ENCODE measurements at places on chromosomes 2 and 18.

GRCh38 chr18:30288662-30289414 lies 753.7 kb downstream of the DSC3 start:
- no peak for DNase-seq

DNA sequence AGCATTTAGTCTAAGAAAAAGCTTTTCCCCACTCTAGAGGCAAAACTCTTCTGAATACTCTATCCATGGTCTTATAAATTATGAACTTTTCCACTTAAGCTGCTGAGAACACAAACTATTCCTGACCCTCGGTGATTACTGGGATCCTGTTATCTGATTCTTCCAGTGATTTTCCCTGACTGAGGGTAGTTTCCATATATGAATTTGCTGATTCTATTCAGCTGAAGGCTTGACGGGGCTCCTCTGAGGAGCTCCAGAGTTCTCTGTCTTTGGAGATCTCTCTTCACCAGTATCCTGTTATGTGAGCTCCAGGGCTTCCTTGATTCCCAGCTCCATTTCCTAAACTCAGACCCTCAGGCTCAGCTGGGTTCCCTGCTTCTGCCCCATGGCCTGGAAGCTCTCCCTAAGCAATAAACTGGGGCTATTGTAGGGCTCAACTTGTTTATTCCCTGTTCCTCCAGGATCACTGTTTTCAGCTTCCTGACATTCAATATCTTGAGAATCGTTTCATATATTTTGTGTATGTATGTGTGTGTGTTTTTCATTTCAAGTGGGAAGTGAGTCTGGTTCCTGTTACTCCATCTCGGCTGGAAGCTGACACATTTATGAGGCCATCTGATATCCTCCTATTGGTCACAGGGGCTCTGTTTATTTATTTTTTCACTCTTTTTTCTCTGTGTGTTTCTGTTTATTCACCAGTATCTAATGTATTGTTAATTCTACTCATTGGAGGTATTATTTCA lies 78.2 kb downstream of the ARHGAP28 start:
- DNase-seq = peak; percentile 19

DNA sequence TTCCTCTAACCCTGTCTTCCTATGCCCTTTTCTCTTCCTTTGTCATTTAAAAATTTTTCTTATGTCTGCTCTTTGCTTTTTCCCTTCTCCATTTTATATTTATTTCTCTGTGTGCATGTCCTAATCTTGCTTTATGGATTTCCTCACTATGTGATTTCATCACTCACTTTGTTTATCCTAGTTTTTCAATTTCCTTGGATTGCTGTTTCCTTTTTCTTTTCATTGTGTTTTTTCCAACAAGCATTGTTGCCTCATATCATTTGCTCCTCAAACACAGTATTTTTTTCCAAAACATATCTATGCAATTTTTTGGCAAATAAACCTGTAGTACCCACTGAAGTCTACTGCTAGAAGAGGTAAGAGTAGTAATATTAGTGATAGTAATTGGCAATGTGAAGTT lies 67.4 kb upstream of the PNPT1 start:
- DNase-seq = no peak

DNA sequence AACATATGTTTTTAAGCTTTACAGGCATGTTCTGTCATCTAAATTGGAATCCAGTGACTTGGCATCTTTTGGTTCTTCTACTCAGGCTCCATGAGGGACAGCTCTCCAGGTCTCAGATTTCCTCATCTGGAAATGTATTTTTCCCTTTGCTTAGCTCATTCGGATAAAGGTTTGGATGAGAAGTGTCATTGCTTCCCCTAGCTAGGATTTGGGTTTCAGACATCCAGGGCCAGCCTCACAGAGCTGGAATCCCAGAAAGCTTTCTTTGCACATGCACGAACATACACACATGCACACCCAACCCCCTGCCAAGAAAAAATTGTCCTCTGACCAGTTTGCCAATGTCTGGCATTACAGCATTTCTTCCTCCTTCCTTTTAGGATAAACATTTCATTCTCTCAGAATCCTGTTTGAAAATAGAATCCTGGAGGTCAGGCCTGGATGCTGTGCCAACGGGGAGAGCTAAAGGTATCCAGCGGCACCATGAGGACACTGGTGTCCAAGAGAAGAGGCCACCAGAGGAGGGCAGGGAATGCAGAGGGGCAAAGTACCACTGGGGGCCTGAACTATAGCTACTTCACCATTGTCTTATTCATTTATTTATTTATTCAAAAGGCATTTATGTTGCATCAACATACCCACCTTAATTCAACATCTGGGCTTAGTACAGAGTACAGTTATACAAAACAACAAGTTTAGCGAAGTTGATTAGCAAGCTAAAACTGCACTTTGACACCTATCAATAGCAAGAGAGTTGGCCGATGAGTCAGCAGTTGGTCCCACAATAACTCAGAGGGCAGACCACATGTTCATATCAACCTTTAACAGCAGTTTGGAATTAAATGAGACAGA lies 97.9 kb upstream of the ATL2 start:
- DNase-seq = no peak

- DNase-seq = no peak
These were observed 6.8 kb upstream of the CFLAR start for GRCh38 chr2:201109186-201109585.

DNA sequence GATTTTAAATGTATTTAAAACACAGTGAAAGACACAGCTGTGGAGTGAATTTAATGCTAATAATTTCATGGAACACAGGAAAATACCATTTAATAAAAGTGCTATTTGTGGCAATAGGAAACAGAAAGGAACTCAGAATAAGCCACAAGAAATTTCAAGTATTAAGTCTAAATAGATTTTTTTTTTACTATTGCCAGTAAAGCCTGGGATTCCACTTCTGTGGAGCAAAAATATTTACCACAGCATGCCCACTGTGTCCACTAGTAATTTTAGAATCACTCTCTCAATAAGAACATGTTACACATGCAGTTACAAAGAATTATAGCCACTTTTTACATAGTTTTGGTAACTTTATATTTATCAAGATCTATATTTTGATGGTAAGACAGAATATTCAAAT lies 17.2 kb downstream of the KCTD18 start:
- no peak for DNase-seq

DNA sequence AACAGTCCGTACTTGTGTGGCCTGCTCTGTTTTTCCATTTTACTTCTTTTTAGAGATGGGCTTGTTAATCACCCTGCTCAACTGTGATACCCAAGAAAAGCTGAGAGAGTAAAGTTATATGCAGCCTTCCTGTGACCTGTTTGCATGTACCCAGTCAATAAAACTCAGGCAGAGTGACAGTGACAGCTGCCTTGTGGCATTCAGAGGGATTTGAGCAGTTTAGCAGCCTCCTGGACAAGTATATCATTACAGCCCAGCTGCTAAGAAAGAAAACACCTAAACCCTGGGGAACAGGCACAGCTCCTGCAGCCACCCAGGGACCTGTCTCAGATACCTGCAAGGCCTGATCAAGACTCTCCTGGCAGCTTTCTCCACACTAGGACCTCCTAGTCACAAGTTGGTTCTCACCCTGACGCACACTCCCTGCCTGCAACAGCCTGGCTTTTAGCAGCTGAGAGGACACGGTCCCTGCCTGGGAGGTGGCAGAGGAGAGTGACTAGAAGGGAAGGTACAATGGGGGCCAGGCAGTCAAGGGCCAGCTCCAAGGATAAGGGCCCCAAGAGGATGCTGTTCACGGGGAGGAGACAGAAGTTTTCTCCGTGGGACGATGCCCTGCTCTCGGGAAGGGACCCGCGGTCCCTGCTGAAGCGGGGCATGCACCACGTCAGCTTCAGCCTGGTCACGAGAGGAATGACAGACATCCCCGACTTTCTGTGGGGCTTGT lies at the start of gene LRRC30:
Gene LRRC30, plus strand, starts transcription at position 464 of the 724 bp plus-strand sequence. Its CDS starts 50 bp downstream, at position 514.
- no peak for DNase-seq

GRCh38 chr2:64727013-64727767 lies 73.5 kb upstream of the SERTAD2 start:
- no peak for DNase-seq

- DNase-seq = no peak
These were observed 12.8 kb upstream of the PPM1B start for GRCh38 chr2:44155666-44156446.

GRCh38 chr2:20080839-20081415 lies 29.5 kb upstream of the LAPTM4A start:
- no peak for DNase-seq
